Stomach (tissue), 19 donors: ENCODE measurements at places on chromosomes 7 and 10. TPM values are rescaled to one million over a fixed set of nuclear protein-coding genes. Genes with fewer than 3 reads are reported as not detected.

DNA sequence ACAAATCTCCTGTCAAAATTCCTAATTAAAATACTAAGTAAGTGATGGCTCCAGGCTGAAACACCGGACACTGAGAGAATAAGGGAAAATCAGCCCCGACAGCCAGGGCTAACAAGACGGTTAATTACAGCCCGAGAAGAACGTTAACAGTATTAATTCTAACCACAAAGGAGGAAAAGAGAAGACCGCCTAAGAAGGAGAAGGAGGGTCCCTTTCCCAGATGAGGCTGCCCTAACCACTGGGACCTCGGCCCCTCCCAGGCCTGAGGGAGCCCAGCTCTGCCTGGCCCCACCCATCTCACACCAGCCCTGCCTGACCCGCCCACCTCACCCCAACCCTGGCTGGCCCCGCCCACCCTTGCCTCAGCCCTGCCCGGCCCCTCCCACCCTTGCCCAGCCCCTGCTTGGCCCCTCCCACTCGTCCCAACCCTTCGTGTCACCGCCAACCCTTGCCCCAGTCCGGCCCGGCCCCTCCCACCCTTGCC, 51.3 kb downstream of the PWWP2B start:
- peak; percentile 94 for DNase-seq

GRCh38 chr10:61355211-61355610, 98.0 kb downstream of the TMEM26 start:
- no peak for DNase-seq

DNA sequence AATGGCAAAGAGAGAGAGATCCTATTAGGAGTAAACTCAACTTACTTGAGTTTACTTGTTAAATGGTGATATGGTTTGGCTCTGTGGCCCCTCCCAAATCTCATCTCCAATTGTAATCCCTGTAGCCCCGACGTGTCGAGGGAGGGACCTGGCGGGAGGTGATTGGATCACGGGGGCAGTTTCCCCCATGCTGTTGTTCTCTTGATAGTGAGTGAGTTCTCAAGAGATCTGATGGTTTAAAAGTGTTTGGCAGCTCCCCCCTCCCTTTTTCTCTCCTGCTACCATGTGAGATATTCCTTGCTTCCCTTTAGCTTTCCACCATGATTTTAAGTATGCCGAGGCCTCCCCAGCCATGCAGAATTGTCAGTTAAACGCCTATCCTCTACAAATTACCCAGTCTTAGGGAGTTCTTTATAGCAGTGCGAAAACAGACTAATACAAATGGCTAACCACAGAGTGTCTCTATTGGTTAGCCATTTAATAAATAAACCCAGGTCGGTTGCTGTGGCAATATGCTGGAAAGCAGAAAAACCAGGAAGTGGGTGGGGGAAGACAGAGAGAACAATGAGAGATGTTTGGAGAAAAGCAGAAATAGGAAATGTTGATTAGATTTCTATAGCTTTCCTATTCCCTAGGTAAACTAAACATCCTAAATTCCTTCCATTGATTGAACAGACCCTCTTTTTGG, 3.0 kb upstream of the STMP1 start:
- no peak for DNase-seq

DNA sequence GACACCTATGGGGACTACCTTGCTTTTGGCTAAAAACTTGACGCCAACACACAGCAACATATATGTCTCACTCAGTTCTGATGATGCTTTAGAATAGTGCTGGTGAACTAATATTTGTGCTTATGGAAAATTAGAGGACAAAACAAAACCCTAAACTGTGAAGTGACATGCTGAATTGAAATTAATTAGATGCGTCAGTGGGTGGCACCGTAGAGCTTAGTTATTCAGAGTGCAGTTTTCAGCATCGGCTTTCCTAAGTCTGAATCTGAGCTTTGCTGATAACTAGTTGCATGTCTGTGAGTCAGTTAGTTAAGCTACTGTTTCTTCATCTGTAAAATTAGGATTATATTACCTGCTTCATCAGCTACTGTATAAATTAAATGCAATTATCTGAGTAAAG, 245.0 kb upstream of the SORCS1 start:
- DNase-seq = peak; percentile 66

- no peak for DNase-seq
These were observed 43.3 kb upstream of the CNNM1 start for GRCh38 chr10:99285881-99286280.

Gene METTL2B
- total RNA-seq = 10.3 TPM

Gene ERVW-1
- not detected for total RNA-seq

Gene KNDC1
- 0.58 TPM for total RNA-seq
